ENCODE measurements at places on chromosomes 6 and 20.

DNA sequence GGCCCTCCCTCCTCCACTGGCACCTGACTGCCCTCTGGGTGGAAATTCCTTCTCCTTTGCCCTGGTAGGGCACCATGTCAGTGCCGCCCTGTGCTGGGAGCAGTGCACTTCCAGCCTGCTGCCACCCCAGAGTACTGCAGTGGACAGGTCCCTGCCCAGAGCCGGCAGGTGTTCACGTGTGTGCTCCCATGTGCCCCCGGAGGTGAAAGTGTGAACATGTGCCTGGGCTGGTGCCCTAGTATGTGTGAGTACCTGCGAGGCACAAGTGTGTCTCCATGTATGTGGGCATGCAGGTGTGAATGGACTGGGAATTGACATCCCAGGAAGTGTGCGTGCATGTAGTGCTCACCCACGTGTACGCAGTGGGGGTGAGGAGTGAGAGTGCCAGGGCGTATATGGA lies 29.4 kb downstream of the SDCBP2 start:
- peak; percentile 31 for DNase-seq

- no peak for DNase-seq
These were observed 74.5 kb upstream of the TIAM2 start for GRCh38 chr6:154920495-154921200.

- no peak for DNase-seq
These were observed 1273.8 kb upstream of the ADGRB3 start for GRCh38 chr6:67361264-67361663.

- DNase-seq, result no peak
These were observed 5.0 kb upstream of the GABRR1 start for GRCh38 chr6:89221971-89222711.

GRCh38 chr20:41509316-41510200 lies 108.6 kb downstream of the CHD6 start:
- no peak for DNase-seq

- DNase-seq, result no peak
These were observed 132.6 kb downstream of the GPR63 start for GRCh38 chr6:96704713-96705112.

DNA sequence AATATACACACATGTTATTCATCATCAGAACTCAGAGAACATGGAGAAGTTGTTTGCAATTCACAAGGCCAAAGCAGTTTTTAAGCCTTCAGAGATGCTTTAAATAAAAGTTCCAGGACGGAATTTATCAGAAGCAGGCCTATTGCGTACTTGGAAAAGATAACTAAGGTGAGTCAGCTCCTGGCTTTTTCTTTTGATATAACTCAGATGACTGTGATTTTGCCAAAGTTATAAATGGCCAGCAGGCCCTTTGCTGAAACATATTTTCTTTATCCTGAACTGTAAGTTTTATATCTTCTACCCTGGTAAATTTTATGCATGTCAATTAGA lies 55.0 kb upstream of the PLCB1 start:
- no peak for DNase-seq

DNA sequence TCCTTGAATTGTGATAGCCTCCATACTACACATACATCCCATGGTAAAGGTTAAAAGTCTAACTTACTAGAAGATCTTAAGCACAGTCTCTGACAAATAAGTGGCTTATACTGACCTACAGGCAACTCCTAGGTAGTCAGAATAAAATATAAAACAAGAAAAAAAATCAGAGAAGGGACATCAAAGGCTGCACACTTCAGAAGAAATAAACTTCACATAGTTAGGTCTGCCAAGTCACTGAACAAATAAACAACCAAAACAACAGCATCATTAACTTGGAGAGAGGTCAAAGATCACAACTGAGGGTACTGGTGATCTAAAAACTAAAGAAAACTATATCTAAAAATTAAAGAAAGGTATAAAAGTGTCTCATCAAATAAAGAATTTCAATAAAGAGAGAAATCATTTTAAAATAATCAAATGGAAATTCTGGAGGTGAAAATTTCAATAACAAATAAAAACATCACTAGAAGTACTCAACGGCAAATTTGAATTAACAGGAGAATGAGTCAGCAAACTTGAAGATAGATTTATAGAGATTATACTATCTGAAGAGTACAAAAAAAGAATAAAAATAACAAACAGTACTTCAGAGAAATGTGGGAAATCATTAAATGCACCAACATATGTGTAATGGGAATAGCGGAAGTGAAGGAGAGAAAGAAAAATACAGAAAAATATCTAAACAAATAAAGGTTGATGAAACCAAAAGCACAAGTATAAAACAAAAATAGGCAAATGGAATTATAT lies 88.0 kb upstream of the UST start:
- no peak for DNase-seq

- no peak for DNase-seq
These were observed 1.4 kb upstream of the PM20D2 start for GRCh38 chr6:89144354-89144906.

GRCh38 chr6:99588618-99589289 lies 17.9 kb upstream of the PRDM13 start:
- peak; percentile 37 for DNase-seq

GRCh38 chr20:45502561-45502960 lies 12.9 kb downstream of the SPINT3 start:
- DNase-seq, result no peak

Measured in naive thymus-derived CD4-positive, alpha-beta T cell (primary cell).